Uterine smooth muscle cell (primary cell): ENCODE measurements at places on chromosomes 1 and 21. TPM values are rescaled to one million over a fixed set of nuclear protein-coding genes. Genes with fewer than 3 reads are reported as not detected.

The FMO2 gene
- total RNA-seq: under 0.01 TPM in 1 of 2 replicates, not detected in the other

The SPTA1 gene
- not detected in 2 replicates for total RNA-seq

The OR2T29 gene
- not detected in 2 replicates for total RNA-seq

The AQP10 gene
- total RNA-seq: under 0.01 TPM in 1 of 2 replicates, not detected in the other

The CNR2 gene
- not detected in 2 replicates for total RNA-seq

The ATP5PB gene
- total RNA-seq: 269 and 361 TPM in 2 replicates

The POTED gene
- not detected in 2 replicates for total RNA-seq

The OPRD1 gene
- total RNA-seq: not detected in 2 replicates

The TCEA3 gene
- total RNA-seq: 6.8 and 10.4 TPM in 2 replicates

The CFHR2 gene
- total RNA-seq: not detected in 2 replicates

The CNIH3 gene
- total RNA-seq: 20.9 and 23.5 TPM in 2 replicates

The EDARADD gene
- 0.25 and 0.55 TPM in 2 replicates for total RNA-seq

The KRTAP11-1 gene
- not detected in 2 replicates for total RNA-seq

The FAM167B gene
- 0.44 and 0.50 TPM in 2 replicates for total RNA-seq

The PRMT6 gene
- 21.7 and 24.8 TPM in 2 replicates for total RNA-seq

The LCE1E gene
- not detected in 2 replicates for total RNA-seq

The OR2L8 gene
- 0.25 TPM in 1 of 2 replicates, not detected in the other for total RNA-seq
